ENCODE measurements at places on chromosomes 13 and 19.

DNA sequence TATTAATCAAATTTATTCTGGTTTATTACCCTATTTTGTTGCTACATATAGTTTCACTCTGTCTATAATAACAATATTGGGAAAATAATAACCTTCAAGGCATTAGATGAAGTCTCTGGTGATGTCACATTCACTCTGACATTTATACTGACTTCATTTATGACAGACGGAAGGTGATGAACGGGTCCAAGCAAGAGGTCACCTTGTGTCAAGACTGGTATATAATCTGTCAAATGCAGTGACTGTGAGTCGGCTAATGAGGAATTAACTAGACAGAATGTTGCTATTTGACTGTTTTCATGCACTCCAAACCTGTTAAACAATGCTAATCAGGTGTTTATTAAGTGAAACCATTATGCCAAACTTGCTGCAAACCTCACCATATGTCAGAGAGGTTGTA, 800.5 kb upstream of the KLHL1 start:
- DNase-seq: no peak

DNA sequence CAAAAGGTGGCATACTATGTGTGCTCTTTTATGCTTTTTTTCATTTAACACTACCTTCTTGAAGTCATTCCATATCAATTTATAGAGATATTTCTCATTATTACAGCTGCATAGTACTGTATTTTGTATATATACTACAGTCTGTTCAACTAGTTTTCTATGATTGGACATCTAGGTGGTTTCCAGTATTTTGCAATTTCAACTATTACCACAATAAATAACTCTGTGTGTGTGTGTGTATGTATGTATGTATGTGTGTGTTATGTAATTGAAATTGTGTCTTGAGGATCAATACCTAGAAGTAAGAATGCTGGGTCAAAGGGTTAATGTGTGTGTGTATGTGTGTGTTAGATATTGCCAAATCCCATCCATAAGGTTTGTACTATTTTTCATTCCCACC, 7.0 kb downstream of the LPAR6 start:
- no peak for DNase-seq

GRCh38 chr13:76790980-76791819, 95.0 kb downstream of the KCTD12 start:
- no peak for DNase-seq

GRCh38 chr19:18428787-18429674, 8.9 kb downstream of the ISYNA1 start:
- peak; percentile 89 for DNase-seq

DNA sequence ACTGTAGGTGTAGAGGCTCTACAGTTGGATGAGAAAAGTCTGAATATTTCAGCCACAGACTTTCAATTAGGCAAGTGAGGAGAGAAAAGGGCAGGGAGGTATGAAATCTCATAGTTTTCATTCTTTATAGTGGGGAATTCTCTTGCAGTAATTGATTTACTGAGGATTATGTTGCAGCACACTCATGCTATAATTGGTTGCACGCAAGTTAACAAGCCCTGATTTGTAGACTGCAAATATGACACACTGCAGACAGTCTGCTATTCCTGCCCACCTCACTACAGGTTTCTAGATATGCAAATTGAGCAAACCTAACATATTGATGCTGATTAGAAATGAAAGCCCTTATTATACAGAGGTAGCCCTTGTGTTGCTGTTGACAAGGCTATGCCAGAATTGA, 139.4 kb downstream of the LHFPL6 start:
- no peak for DNase-seq

- no peak for DNase-seq
These were observed 36.8 kb downstream of the PPP2R1A start for GRCh38 chr19:52226652-52227051.

DNA sequence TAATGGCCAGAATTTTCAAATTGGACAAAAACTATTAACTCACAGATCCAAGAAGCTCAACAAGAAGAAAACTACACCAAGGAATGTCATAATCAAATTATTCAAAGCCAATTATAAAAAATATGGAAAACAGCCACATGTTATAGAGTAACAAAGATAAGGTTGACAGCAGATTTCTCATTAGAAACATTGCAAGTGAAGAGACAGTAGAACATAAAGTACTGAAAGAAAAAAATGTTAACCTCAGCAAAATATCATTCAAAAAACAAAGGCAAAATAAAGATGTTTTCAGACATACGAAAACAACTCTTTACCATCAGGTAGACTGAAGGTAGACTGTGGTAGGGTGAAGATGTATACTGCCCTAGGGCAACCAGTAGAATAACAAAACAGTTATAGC, 83.4 kb downstream of the KCNRG start:
- no peak for DNase-seq

- no peak for DNase-seq
These were observed 844.8 kb downstream of the PCDH17 start for GRCh38 chr13:58476206-58476918.

GRCh38 chr13:42396501-42396900, 124.5 kb downstream of the AKAP11 start:
- peak; percentile 50 for DNase-seq

- no peak for DNase-seq
These were observed 96.1 kb upstream of the MBNL2 start for GRCh38 chr13:97125810-97126738.
